ENCODE measurements at places on chromosomes 13 and 19. TPM values are rescaled to one million over a fixed set of nuclear protein-coding genes. Genes with fewer than 3 reads are reported as not detected.

GRCh38 chr19:41402010-41402409 is 4.4 kb downstream of the BCKDHA start:
- no peak for DNase-seq

GRCh38 chr19:45645068-45645630 is 6.0 kb upstream of the EML2 start:
- DNase-seq, result no peak

DNA sequence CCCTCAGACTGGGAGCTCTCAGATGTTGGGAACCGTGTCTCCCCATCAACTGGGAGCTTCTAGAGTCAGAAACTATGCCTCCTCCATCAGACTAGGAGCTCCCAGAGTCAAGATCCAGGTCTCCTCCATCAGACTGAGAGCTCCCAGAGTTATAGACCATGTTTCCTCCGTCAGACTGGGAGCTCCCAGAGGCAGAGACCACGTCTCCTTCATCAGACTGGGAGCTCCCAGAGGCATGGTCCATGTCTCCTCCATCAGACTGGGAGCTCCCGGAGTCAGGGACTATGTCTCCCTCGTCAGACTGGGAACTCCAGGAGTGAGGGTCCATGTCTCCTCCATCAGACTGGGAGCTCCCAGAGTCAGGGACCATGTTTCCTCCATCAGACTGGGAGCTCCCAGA is 10.0 kb downstream of the CEACAM16 start:
- no peak for DNase-seq

DNA sequence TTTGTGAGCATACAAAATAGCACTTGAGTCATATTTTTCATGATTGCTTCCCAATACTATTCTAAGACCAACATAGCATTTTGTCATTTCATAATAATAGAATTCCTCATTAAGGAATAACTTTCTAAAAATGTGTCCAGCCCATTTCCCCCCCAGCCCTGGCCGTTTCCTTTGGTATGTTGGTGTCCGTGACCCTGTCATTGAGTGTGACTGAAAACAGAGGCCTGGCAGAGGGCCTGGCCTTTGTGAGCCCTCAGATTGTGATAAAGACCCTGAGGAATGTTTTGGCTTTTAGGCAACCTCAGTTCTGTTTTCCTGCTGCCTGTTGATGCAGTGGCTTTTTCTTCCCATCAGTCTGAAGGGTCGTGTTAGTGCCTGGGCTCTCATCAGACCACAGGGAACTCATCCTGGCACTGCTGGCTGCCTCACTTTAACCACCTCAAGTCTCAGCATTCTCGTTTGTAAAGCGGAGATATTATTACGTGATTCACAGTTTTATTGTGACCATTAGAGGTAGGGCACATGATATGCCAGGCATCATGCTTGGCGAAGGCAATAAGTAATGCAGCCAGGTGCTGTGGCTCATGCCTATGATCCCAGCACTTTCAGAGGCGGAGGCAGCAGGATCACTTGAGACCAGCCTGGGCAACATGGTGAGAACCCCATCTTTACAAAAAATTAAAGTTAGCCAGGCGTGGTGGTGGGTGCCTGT is 13.8 kb downstream of the SPINT2 start:
- no peak for DNase-seq

- DNase-seq, result no peak
These were observed 5.7 kb downstream of the POU2F2 start for GRCh38 chr19:42126574-42126973.

GRCh38 chr13:22427066-22427465 is 753.7 kb upstream of the SGCG start:
- no peak for DNase-seq

GRCh38 chr19:41926028-41926762 is 2.1 kb downstream of the ERFL start:
- DNase-seq, result no peak

DNA sequence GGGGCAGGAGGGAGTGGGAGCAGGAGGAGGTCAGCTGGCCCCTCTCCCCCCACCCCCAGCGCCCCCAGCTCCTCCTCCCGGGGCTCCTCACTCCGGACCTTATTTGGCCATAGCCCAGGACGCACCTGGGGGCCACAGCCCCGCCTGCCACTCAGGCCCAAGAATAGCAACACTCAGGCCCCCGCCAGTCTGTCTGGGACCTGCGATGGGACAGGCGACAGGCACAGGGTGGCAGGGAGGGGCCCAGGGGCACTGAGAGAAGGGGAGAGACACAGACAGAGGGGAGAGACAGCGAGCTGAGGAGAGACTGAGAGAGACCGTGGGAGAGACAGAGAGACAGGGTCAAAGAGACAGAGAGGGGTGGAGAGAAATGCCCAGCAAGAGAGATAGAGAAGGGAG is 10.2 kb downstream of the JOSD2 start:
- no peak for DNase-seq

GRCh38 chr13:94427313-94427953 is 52.0 kb downstream of the DCT start:
- DNase-seq, result no peak

- no peak for DNase-seq
These were observed 17.7 kb downstream of the RFX2 start for GRCh38 chr19:6092329-6093286.

DNA sequence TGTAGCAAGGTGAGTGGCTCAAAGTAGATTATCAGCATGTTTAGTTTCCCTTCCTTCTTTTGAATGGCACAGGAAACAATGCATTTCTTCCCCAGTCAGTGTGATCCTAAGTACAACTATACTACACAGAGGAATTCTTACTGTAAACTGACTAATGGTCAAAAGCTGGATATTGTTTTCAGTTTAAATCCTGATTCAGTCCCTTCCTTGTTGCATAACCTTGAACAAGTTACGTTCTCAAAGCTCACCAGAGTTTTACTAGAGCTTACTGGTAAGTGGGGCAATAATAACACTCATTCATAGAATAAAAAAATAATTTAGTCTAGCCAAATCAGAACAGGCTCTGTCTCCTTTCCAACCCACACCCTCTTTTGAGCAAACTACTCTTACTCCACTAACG is 180.1 kb downstream of the POSTN start:
- DNase-seq, result no peak

DNA sequence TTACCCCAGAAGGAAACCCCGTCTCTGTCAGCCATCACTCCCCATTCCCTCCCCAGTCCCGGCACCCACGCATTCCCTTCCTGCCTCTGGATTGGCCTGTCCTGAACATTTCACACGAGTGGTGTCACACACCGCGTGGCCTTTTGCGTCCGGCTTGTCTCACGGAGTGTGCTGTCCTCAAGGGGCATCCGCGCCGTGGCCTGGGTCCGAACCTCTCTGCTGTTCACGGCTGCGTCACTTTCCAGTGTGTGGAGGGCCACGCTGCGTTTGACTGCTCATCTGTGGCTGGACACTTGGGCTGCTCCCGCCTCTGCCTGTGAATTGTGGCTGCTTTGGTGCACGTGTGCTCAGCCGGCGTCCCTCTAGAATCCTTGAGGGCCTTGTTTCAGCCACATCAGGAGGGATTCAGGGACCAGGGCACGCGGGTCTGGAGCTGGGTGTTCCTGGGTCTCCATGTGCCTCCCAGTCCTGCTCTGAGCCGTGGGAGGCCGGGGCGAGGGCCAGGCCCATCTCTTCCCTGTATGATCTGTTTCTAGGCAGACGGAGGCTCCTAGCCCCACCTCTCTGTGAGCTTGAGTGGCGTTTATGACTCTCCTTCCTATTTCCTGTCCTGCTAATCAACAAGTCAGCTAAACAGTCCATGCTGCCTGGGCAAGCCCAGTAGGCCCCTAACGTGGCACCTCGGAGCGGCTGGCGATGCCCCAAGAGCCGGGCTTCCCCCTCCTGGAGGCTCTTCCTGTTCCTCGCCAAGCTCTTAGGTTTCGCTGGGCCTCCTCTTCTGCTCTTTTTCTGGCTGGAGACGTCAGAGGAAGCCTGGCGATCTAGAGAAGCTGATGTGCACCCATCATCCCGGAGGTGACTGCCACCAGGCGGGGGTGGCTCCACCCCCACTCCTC is 8.1 kb downstream of the STK11 start:
- no peak for DNase-seq

- DNase-seq, result no peak
These were observed 8.1 kb downstream of the PIK3R2 start for GRCh38 chr19:18160971-18161635.

- DNase-seq, result no peak
These were observed 13.4 kb downstream of the THOP1 start for GRCh38 chr19:2798733-2799132.

DNA sequence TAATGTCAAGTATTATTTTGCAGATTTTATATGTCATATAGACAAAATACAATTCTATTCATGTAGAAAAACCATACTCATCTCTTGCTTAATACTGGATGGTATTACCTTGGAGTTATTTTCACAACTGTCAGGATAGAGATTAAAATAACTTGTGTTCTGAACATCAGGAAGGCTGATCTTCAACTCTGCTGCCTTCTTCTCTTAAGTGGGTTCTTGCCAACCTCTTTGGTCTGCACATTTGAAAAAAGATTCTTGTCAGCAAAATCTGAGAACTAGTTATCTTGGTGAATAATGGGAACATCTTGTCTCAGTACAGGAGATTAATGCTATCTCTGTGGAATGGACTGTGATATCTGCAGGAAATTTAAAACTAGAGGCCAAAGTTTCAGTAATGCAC is 95.2 kb upstream of the FAM216B start:
- DNase-seq, result no peak

GRCh38 chr13:20993661-20994440 is 67.5 kb downstream of the LATS2 start:
- no peak for DNase-seq

DNA sequence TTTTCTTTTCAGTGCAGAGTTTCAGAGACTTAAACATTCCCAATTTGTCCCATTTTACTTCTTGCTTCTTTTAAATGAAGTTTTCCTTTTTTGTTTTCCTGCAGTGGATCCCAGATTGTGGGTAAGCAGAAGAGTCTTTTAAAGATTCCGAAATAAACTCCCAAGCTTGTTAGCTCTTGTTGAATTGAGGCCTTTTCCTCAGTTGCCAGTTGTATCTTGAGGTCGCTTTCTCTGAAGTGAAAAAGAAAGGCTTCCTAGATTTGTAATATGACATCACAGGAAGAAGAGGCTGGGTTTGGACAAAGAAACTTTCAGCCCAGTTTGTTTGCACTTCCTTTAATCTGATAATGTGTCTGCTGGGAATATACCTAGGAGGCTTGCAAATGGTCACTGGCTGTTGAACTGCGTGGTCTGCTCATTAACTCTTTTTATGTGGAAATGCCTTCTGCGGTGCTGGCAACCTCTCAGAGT is at the start of gene LPAR6:
LPAR6 (minus strand) TSS at position 233 of the 471 bp plus-strand sequence. CDS start 690 bp downstream, outside the sequence.
- no peak for DNase-seq

DNA sequence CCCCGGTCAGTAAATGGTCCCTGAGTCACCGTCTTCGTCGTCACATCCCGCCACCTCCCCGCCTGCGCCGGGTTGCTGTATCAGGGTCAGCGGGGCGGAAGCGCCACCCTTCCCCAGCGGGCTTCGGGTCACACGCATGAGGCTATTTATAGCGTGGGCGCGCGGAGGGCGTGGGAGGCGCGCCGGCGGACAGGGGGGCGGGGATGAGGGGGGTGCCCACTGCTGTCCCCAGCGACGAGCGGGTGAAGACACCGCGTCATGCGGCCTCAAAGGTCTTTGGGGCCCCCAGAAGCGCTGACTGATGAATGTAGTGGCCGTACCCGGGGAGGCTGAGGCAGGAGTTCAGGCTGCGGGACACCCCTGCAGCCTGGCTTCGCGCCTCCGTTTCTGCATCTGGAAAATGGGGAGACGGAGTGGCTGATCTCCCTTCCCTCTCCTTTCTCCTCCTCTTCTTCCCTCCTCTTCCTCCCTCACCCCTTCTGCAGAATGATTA is 7.9 kb downstream of the UNC13A start:
- no peak for DNase-seq

DNA sequence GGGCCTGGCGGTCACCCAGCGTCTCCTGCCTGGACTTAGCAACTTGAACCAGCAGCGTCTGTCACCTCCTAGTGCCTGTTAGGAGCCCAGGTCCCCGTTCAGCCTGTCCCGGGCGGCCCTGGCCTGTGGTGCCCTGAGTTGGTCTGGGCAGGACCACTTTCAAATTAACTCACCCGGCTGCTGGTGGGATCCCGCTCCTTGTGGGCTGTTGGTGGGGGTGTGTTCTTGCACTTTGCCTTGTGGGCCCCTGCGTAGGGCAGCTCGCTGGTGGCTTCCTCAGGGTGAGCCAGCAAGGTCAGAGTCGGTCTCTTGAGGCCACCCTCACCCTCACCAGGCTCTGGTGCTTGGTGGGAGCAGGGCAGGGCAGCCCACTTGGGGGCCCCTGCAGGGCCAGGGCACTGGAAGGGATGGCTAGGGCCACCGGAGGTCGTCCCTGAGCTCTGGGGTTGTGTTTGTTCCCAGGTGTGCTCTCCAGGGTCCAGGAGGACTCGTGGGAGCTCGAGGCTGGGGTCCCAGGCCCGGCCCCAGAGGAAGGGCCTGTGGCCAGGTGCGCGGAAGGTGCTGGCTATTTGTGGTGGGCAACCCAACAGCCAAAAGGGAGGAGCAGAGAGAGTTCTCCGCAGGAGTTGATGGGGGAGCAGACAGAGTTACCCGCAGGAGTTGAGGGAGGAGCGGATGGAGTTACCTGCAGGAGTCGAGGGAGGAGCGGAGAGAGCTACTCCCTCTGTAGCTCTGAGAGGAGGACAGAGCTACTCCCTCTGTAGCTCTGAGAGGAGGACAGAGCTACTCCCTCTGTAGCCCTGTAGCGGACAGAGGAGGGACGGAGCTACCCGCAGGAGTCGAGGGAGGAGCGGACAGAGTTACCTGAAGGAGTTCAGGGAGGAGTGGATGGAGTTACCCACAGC is 16.9 kb downstream of the TFDP1 start:
- DNase-seq, result no peak

- DNase-seq, result no peak
These were observed 2.0 kb downstream of the CIC start for GRCh38 chr19:42271045-42271419.

DNA sequence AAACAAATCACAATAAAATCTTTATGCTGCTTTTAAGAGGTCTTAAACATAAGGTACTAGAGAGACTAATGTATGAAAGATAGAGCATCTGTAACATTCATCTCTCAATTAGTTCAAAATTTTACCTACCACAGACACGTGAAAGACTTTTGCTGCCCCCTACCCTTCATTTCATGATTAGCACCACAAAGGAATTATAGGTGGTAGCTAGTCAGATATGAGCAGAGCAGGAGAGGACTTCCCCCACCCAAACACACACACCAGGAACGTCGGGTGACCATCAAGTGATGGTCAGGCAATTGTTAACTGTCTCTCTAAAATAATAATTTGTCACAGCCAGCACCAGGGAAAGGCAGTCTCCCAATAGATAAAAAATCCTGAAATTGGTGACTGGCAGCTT is 1531.7 kb upstream of the SPRY2 start:
- DNase-seq, result peak; percentile 8

DNA sequence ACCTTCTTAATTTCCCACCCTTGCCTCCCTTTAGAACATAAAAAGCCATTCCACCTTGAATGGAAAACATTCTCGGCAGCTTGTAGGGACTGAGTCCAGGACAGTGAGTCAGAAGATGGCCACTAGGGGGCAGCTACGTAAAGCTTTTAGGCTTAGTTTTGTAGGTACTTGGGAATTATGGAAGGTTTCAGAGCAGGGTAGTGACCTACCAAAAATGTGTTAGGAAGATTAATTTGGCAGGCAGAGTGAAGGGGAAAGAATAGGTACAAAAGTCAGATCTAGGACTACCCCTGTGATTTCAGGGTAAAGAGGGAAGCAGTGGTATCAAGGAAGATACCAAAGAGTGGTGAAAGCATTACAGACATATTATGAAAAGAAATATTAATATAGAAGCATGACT is 198.4 kb downstream of the NDFIP2 start:
- peak; percentile 45 for DNase-seq

The DHRS12 gene
- 15.4 TPM for polyA plus RNA-seq

The UHRF1 gene
- polyA plus RNA-seq, result 38.3 TPM

The IGSF23 gene
- polyA plus RNA-seq, result 1.5 TPM

The KIR3DL1 gene
- not detected for polyA plus RNA-seq

The PEPD gene
- 56.0 TPM for polyA plus RNA-seq

The SBK2 gene
- 0.79 TPM for polyA plus RNA-seq

The ZNF841 gene
- polyA plus RNA-seq, result 15.7 TPM

The FUT2 gene
- polyA plus RNA-seq, result 4.5 TPM

The DHPS gene
- 77.8 TPM for polyA plus RNA-seq

The LAIR1 gene
- 3.2 TPM for polyA plus RNA-seq
